ENCODE measurements at places on chromosomes 1 and 21.

DNA sequence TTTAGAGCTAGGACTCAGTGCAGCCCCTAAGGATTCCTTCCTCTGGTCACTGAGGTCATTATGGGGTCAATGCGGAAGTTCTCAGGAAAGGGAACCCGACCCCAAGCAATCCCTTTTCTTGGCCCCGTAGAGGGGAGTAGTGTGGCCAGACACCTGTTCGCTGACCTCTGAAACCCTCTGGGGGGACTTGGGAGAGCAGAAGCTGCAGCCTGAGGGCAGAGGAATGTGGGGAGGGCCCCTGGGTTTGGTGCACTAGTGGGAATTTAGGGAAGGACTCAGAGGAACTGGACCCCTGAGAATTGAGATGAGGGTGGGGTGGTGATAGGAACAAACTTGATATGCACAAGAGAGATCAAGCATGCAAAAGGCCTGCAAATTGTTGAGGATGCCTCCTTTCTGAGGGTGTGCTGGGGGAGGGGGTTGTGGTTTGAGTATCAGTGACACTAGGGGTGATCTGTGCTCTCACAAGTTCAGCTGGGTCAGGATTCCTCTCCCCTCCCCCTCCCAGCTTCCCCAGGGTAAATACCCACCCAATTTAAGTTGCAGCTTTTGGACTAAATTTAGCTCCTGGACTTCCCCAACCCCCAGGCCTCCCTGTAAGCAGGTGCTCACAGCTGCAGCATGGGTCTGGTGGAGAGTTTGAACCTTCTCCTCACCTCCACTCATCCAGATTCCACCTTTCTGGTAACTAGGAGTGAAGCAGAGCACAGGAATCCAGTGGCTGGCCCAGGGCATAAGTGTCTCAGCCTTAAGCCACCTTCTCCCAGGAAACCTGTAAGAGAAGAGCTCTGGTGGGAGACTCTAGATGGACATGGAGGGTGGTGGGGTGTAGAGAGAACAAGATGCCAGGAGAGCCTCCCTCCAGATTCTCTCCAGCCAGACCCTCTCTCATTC is 13.5 kb downstream of the ADAMTSL4 start:
- peak; percentile 100 for DNase-seq

DNA sequence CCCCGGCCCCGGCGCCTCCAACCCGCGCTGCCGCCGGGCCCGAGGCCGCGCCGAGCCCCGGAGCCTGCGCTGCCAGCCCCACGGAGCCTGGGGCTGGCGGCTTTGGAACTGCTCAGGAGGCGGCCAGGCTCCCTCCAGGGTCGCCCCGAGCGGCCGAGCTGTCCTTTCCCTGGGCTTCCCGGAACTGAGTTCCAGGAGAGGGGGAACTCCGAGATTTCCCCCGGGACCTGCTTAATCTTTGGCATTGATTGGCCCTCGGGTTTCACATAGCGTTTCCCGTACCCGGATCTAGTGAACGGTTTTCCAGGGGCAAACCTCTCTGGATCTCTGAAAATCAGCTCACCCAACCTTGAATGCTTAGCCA is 504 bp downstream of the H6PD start:
- DNase-seq = no peak

GRCh38 chr1:3363023-3363422 is 91.4 kb upstream of the ARHGEF16 start:
- DNase-seq = no peak

DNA sequence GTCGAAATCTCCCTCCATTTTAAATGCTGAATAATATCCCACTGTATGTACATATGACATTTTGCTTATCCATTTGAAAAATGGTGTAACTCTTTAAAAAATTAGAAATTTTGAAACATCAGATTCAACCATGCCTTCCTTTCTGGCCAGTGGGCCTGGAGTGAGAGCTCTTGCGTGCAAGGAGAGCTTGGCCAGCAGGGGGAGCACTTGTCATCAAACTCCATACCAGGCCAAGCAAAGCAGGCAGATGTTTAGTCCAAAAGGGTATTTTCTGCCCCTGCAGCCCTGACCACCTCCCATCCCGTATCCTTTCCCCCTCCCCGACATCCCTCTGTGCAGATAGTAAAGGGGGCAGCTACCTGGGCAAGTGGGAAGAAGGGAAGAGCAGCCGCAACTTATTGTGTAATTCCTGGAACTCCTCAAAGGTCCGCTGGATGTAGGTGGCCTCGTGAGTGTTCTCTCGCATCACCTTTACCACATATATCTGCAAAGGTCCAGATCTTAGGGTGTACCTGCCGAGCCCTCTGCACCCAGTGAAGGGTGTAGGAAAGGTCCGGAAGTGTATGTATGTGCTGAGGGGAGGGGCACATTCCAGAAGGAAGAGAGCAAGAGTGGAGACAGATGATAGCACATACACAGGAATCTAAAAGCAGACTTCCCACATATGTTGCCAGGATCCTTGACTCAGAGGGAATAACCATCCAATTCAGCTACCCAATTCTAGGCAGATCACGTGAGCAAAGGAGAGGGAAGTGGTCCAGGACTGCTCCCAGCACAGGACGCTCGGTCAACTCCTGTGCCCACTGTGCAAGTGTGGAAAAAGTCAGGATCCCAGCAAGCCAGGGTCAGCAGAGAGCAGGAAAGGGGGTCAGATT is 19.9 kb upstream of the PPP1R15B start:
- no peak for DNase-seq

- DNase-seq = peak; percentile 33
Measured at GRCh38 chr1:200139661-200140250, 112.2 kb downstream of the NR5A2 start.

GRCh38 chr1:220271706-220272046 is 577 bp downstream of the RAB3GAP2 start:
- DNase-seq = no peak

DNA sequence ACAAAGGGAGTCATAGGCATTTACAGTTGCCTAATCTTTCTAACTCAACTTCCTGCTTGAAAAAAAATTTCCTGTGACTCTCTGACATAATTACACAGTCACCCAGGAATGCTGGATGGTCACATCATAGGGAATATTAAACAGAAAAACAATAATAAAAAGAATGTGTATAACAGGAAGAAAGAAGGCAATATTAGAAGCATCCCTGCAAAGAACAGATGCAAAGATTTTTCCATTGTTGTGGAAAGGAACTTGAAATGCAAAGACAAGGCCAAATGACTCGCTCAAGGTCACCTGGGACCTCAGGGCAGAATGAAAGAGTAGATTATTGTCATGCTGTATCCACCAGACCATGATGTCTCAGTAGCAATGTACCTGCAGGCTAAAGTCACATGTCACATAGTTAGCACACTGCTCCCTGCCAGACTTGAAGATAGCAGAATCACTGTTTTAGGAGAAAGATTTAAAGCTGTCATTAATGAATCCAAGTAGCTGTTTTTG is 184.3 kb downstream of the CYYR1 start:
- no peak for DNase-seq

- no peak for DNase-seq
Measured at GRCh38 chr1:164801791-164802502, 243.0 kb downstream of the PBX1 start.

GRCh38 chr1:164785841-164786534 is 227.0 kb downstream of the PBX1 start:
- no peak for DNase-seq

- no peak for DNase-seq
Measured at GRCh38 chr1:245566952-245567351, 412.2 kb downstream of the KIF26B start.

DNA sequence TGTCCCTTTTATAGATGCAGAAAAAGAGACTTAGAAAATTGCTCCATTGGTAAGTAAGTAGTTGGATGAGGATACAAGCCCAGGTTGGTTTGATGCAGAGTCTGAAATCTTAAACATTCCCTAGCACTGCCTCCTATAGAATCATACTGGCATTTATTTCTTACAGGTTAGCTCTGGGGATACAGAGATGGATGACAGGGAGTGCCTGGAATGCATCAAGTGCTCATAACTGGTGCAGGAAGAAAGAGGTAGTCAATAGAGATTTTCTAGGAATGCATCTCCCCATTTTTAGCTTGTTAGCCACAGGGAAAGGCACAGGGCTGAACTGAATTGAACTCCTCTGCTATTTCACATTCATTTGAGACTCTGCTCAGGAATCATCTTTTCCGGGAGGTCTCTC is 269.0 kb upstream of the USP24 start:
- no peak for DNase-seq

DNA sequence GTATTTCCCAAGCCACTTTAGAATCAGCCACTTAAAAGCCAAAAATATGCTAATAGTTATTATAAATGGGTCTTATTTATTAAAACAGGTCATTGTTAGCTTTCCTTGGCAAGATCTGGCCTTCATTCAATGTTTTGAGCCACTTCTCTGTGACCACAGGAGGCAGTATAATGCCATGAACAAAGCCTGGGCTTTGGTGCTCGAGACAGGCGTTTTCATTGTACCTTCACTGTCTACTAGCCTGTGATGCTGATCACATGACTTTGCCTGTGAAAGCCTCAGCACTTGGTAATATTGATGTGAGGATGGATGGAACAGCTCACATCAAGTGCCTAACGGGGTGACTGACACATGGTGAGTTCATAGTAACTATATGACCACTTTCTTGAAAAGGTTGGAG is 217.0 kb downstream of the RWDD3 start:
- no peak for DNase-seq

DNA sequence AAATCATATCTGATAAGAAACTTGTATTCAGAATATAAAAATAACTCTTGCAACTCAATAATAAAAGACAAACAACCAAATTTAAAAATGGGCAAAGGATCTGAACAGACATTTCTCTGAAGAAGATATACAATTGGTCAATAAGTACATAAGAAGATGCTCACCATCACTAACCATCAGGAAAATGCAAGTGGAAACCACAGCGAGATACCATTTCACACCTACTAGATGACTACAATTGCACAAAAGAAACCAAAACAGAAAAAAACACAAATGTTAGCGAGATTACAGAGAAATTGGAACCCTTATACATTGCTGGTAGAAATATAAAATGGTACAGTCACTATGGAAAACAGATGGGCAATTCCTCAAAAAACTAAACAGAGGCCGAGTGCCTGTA is 11.5 kb upstream of the ZNF683 start:
- DNase-seq = no peak

DNA sequence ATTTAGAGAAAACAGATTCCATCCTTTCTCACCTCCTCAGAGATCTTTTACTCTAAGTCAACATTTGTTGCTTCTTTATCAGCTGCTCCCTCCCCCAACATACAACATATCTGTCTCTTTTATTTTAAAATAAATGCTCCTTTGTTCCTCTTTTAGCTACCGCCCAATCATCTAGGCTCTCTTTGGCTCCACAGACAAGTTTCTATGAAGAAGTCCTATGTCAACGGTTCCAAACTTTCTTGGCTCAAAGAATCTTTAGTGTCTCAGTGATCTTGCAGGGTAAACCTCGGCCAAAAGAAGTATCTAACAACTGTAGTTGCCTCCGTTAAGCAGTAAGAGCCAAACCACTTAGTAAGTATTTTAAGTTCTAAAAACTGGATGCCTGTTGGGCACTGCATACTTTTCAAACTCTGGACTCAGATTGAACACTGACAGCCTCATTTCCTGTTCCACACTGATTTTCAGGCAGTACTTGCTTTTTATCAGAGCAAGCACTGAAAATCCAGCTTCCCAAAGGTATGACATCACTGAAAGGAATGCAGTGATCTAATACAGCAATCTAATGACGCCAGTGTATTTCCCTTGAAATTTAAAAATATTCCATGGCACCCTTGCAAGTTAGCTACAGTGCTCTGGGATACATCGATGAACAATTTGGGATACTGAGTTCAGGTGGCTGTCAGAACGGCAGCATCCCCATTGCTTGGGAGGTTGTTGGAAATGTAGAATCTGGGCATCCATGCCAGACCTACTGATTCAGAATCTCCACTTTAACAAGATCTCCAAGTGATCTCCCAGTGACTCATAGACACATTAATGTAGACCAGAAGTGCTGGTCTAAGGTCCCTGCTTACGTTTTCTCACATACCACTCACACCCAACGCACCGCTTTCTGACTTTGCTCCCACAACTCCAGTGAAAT is 26.8 kb downstream of the EGLN1 start:
- DNase-seq = no peak
